Urothelium cell line (cell line): ENCODE measurements at places on chromosomes 3 and 15.

DNA sequence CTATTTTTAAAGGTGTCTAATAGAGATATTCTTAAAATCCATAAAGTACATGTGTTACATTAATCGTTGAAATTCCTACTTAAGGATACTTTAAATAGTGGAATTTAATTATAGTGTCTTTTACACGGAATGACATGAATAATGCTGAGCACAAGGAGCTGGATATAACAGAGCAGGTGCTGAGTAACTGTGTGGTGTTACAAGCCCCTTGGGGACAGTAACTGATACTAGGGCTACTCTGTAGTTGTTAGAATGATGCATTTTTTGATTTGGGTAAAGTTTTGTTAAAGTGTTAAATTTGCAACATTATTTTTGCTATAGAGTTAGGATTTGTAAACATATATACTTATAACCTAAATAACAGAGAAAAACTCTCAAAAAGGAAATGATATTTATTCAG is 1496.1 kb downstream of the OTOL1 start:
- no peak for DNase-seq

DNA sequence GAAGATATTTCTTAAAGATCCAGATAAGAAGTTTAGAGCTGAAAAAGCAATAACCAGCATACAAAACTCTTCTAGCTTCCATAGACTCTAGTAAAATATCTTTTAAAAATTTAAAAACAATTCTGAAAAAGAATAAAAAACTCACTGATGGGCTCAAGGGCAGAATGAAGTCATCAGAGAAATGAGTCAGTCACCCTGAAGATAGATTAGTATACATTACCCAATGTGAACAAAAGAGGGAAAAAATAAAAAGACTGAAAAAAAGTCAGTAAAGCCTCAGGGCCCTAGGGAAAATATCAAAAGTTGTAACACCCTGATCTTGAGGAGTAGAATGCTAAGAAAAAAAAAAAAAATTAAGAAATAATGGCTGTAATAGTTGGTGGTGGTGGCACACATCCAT is 11.4 kb downstream of the DET1 start:
- no peak for DNase-seq

- DNase-seq = no peak
Observed at GRCh38 chr15:88663141-88663621, 24.4 kb downstream of the ISG20 start.

DNA sequence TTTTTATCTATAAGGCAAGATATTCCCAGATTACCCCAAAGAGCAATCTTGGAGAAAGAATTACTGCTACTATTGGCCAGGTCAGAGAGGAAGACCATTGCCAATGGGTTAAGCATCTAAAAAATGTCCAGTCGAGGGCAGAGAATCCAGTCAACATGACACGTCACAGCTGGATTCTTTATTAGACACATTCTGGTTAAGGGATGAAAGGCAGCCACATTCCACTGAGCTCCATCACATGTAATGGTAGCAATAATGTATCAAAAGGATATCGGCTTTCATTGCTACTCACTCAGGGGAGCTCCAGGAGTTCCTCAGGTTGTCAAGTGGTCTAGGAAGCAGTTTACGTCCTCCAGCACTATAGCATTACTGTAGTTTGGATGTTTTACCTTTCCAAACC is 421.1 kb downstream of the PLOD2 start:
- DNase-seq = peak; percentile 0

DNA sequence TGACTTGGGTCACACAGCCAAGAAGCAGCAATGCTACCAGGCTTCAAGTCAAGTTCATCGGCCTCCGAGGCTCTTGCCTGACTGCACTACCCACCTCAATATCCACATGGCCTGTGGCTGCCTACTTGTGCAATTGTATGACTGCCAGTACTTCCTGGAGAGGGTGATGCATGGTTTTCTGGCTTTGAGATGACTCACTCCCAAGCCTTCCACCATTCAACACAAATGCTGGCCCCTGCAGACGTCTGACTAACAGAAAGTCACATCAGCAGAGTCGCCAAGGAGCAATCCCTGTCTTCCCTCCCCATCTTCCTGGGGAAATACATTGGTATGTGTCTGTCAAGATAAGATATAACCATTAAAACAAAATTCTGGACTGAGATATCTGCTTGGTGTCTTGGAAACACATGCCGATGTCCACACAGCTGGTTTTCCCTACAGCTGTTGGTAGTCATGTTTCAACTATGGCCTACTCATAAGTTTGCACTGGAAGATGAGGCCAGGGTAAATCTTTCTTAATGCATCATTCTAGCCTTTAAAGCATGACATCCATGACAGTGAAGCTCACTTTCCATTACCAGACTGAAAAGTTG is 79.6 kb upstream of the SPATA12 start:
- DNase-seq = peak; percentile 81

GRCh38 chr3:187889601-187890404 is 144.5 kb upstream of the BCL6 start:
- no peak for DNase-seq

- no peak for DNase-seq
Observed at GRCh38 chr3:106125321-106125720, 256.5 kb upstream of the CBLB start.

DNA sequence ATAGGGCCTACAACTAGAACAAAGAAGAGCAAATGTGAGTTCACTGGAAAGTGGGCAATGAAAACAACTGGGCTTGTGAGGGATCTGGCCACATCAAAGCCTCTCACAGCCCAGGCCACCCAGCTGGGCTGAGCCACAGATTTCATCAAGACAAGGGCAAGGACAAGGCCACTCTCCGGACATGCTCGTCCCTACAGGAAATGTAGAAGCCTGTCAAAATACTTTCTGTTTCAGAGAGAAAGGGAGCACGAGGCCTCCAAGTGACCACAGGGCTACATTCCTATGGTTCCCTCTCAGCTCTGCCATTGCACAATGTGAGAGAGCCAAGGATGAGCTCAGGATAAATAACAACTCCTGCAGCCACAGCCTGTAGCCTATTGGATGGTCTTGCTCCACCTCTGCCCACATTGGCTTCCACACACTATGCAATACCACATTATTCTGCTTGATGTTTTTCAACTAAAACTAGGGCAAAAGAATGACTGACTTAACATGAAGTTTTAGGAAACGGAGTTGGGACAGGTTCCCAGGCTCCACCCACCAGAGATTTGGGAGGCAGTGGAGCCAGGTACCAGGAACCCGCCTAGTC is 12.1 kb downstream of the TBC1D2B start:
- DNase-seq = peak; percentile 72

- DNase-seq = no peak
Observed at GRCh38 chr3:115937054-115937453, 313.7 kb downstream of the GAP43 start.

DNA sequence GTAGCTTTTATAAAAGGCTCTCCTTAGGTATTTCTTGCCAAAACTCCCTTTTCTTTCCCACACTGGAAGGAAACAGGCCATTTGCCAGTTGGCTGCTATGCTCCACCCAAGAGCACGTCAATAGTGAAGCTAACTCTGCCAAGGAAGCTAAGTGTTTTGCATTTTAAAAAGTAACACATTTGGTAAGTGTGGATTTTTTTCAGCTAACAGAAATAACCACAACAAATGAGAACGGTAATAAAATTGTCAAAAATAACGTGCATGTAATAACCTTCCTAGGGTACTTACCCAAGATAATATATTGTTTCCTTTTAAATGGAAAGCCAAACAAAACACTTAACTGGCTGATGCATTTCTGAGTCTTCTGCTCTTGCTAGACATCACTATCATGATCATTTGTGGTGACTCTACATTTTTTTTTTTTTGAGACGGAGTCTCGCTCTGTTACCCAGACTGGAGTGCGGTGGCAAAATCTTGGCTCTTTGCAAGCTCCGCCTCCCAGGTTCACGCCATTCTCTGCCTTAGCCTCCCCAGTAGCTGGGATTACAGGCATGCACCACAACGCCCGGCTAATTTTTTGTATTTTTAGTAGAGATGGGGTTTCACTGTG is 4.6 kb downstream of the DPP8 start:
- DNase-seq = no peak

- DNase-seq = no peak
Observed at GRCh38 chr15:99504071-99504822, 61.5 kb upstream of the MEF2A start.

- DNase-seq = no peak
Observed at GRCh38 chr3:17027318-17027717, 142.6 kb downstream of the PLCL2 start.

DNA sequence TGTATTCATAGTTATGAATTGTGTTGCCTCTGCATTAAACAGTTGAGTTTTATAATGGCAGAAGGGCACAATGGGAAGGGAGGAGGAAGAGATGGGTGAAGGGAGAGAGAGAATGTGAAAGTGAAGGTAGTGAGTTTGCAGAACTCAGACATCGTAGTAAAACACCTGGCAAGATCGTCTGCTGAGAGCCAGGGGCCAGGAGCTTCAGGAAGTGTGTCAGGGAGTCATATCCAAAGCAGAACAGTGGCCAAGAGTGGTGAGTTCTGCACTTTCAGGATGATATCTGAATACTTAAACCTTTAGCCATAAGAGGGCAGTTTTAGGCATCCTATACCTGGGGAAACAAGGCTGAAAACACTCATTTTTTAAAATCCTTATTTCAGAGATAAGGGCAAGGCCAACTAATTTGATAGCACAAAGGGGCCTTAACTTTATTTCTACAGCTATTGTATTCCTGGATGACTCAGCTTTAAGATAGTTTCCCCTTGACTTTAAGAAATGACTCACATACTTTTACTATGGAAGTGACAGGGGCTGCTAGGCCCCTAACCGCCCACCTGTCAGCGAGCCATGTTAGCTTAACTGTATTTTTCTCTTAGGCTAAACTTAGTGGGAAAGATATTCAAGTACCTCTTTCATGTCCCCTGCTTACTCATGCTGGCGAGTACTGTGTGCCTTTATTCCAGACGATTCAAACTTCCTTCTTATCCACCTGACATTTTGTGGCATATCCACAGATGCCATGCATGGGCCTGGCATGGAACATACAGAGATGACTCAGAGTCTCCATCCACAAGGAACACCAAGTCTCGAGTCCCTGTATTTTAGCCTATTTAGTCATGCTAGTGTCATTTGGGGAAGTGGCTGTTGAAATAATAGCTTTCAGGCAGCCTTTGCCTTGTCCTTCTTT is 53.9 kb downstream of the RLBP1 start:
- peak; percentile 85 for DNase-seq

DNA sequence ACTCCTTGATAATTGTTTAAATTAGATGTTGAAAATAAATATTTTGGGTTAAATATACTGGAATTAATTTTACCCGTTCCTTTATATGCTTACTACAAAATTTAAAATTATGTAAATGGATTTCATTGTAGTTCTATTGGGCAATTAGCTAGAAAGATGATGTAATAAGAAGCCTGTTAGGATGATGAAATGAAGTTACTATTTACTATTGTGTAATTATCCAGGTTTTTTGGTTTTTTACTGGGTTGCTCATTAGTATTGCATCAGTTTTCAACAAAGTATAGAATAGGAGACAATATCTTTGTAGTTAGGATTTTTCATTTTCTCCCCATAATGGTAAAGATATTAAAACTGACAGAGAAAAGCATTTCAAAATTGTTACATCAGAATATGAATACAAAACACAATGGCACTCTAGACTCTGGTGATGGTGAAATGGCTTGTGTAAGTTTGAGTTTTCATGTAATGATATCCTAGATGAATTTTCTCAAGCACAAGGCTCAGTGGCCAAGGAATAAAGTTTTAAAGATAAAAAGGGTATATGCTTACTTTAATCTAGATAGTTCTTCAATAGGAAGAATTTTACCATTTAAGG is 222.0 kb downstream of the P3H2 start:
- no peak for DNase-seq

DNA sequence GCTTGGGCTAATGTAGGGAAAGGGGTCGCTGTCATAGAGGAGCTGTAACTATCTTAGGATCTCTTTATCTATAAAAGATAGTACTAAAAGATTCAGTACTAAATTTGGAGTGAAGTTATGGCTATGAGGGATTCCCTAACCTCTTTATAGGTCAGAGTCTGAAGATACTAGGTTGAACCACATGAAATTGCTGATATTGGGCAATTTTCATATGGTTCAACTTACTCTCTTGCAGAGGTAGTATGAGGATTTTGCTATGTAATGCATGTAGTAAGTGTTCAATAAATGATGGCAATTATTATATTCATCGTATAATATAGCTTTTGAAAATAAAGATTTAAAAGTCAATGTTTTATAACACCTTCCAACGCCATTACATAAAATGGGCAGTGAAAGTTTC is 1.9 kb upstream of the TFDP2 start:
- no peak for DNase-seq

- DNase-seq = no peak
Observed at GRCh38 chr15:65927545-65927944, 58.3 kb downstream of the RAB11A start.

- no peak for DNase-seq
Observed at GRCh38 chr15:52683580-52683979, 4.4 kb upstream of the ATOSA start.

DNA sequence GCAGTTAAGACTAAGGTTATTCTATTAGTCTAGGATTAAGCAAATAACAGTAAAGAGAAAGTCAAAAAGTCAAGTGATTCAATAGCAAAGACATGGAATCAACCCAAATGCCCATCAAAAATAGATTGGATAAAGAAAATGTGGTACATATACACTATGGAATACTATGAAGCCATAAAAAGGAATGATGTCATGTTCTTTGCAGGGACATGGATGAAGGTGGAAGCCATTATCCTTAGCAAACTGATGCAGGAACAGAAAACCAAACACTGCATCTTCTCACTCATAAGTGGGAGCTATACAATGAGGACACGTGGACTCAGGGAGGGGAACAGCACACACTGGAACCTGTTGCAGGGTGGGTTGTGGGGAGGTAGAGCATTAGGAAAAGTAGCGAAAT is 29.0 kb downstream of the UNC13C start:
- no peak for DNase-seq

- no peak for DNase-seq
Observed at GRCh38 chr3:19931767-19932188, 2.2 kb downstream of the EFHB start.

DNA sequence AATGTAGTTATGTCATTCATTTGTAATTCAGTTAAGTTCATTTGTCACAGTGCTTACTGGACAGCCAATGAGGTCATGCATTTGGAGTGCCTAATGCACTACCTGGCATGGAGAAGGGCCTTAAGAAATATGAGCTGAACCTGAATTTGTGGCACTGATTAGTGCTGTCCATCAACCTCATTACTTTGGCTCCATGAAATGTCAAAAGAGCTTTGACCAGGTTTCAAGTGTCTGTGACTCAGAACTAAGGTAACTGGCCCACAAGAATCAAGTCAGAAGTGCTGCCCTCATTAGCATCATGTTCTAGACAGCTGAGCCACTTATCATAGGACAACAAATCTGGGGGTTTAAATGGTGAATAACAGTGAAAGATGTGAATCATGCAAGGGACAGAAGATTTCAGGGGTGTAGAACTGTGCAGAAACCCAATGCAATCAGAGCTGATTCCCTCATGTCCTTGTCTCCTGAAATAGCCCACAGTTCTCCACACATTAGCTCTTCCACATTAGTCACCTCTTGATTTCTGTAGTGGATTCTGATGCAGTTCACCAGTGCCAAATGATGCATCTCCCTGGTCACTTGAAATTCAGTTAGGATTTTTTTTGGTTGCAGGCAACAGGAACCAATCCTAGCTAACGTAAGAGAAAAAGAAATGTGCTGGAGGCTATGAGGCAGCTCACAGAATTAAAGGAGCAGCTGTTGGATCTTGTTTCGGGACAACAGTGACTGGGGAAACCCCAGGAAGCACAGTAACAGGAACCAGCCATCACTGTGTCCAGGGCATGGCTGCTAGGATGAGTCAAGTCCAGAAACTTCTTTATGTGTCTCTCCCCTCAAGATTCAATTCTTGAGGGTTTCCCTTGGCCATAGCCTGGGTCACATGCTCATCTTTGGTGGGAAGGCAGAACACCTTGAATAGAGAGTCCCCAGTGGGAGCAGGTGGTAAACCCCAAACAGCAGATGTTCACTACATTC is 38.7 kb downstream of the CHST2 start:
- DNase-seq = no peak

GRCh38 chr3:98521897-98522543 is 682 bp downstream of the CLDND1 start:
- peak; percentile 58 for DNase-seq
